Stimulated activated CD4-positive, alpha-beta T cell treated with anti-CD3 and anti-CD28 coated beads, TNF-alpha, amount 100 ng/mL, for 24 hours (primary cell): ENCODE measurements at places on chromosomes 4 and X.

DNA sequence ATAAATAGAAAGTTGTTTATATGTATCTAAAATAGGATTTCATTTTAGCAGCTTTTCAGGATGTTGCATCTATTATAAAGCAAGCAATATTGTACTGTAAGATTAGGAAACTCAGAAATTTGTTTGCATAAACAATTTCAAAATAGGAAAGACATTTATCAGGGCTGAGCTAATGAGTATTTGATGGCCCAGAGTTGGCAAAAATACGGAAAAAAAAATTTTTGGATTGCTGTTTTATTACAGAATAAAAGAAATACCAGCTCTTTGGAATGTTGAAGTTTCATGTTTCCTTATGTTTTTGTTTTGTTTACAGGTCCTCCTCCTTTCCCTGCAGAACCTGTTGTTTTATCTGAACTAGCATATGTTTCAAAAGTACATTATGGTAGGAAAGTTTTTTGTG is 14.5 kb downstream of the ADAD1 start:
- no peak for DNase-seq

DNA sequence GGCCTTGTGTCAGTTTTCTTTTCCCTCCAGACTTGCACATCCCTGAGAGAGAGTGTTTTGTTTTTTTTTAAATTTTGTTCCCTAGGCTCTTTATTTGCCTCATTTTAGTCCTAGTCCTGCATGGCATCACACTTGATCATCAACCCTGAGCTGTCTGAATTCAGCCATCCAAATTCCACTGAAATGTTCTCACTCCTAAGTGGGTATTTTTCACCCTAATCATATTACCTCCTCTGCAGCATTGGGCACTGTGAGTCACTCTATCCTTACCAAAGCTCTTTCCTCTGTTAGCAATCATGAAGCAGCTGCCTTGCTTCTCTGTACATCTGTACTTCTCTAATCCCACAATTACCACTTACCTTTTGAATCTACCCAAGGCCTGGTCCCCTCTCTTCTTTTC is 356.6 kb upstream of the MAGEB2 start:
- DNase-seq = no peak

GRCh38 chr4:150769248-150769647 is 187.3 kb downstream of the MAB21L2 start:
- no peak for DNase-seq

GRCh38 chr4:54973784-54974183 is 151.6 kb downstream of the KDR start:
- no peak for DNase-seq

DNA sequence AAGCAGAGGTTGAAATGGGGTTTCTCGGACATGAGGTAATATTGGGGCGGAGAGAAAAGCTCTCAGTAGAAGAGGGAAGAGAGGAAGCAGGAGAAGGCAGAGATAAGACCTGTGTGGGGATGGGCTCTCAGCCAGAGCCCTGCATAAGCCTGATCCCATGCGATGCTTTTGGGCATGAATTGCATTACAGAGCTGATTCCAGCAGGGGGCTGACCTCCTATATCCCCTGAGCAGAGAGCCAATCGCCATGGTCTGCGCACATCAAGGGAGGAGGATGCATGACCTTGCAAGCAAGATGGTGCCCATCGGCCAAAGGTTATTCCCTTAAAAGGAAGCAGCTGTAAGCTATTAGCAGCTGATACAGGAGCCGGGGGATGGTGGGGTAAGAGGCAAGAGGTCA is 7.6 kb downstream of the ANOS1 start:
- no peak for DNase-seq

GRCh38 chrX:134148172-134148692 is 88.8 kb upstream of the CCDC160 start:
- DNase-seq = no peak

DNA sequence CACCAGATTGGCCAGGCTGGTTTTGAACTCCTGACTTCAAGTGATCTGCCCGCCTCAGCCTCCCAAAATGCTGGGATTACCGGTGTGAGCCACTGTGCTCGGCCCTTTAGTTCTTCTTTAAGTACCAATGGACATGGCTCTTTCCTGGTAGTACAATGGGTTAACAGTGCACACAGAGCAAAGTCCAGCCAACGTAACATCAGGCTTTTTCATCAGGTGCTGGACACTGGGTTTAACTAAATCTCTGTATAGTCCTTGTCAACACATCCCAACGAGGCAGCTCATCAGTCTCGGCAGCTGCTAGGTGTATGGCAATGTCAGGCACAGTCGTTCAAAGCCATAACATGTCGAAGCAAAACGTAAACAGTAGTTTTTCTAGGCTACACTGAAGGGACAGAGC is 93.8 kb downstream of the HDAC8 start:
- no peak for DNase-seq

DNA sequence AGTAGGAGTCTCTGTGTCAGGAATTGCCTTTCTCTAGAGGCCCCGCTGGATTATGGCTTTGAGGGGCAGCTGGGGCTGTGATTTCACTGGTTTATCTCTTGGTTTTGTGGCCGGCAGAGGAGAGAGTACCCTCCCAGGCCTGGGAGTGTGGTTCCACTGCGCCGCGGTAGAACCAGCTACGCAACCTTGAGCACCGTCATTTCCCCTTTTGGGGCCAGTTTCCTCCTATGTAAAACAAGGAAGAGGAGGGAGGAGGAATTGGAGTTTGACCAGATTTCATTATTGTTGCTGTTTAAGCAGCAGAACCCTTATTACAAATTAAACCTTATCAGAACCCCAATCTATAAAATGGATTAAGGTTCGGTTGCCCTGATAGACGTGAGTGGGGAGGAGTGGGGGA is 4.4 kb downstream of the SOX3 start:
- DNase-seq = no peak

- DNase-seq = no peak
These were observed 289.5 kb downstream of the SMARCA1 start for GRCh38 chrX:129233786-129234185.

DNA sequence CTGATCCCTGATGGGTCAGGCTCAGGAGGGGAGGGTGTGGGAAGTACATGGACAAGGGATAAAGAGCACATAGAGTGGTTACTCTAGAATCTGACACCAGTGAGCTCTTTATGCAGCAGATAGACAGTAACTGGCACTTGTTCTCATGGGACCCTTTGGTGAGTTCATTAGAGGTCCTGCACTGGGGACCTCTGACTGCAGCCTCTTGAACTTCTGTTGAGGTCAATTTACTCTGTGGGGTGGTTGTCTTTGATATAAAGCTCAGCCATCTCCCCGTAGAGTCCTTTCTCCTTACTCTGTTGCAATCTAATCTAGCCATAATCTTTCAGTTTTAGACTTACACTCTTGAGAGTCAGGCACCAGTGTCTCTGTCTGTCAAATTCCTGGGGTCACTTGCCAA is 222.4 kb downstream of the GPAT3 start:
- DNase-seq = no peak

DNA sequence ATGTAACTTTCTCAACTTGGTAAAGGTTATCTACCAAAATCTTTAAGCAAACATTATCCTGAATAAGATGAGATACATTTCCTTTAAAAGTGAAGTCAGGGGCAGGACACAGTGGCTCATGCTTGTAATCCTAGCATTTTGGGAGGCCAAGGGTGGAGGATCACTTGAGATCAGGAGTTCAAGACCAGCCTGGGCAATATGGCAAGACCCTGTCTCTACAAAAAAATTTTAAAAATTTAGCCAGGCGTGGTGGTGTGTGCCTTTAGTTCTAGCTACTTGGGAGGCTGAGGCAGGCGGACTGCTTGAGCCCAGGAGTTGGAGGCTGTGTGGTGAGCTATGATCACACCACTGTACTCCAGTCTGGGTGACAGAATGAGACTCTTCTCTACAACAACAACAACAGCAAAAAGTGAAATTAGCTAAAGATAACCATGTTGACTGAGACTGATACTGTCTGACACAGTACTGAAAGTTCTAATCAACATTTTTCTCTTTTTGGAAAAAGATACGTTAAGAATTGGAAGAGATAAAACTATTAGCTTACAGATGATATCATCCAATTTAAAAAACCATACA is 4.9 kb downstream of the DCAF16 start:
- no peak for DNase-seq

DNA sequence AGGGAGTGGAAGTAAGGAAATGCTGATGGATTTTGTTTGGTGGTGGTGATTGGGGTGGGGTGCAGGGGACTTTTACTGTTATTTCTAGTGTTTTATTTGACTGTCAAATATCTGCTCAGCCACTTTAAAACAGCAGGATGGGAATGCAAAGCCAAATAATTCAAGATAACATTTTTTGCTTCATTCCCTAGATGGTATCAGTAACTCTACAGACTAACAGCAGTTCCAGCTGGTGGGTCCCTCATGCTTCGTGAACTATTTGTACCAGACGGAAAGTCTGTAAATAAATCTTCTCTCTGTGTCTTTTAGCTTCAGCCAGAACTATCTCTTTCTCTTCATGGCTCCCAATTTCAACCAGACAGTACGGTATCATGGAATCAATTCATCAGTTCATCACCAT is 27.5 kb downstream of the GPR143 start:
- no peak for DNase-seq

GRCh38 chr4:168208957-168209614 is 109.5 kb downstream of the DDX60 start:
- DNase-seq = no peak

DNA sequence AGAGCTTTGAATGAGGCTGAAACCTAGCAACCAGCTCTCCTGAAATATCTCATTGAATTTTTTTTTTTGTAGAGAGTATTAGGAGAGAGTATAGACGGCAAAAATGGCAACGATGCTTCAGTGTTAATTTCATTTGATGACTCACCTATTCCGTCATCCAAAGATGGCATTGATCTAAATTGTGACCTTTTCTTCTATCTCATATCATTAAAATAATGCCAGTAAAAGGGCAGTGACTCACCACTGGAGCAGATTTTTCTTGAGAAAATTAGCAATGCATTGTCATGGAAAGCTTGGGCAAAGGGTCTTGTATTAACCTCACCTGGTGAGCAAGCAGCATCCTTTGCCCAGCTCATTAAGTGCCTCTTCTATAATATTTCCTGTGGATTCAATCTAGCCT is 19.6 kb downstream of the VMA21 start:
- DNase-seq = no peak

- no peak for DNase-seq
These were observed 6.4 kb upstream of the MTNR1A start for GRCh38 chr4:186561748-186562147.

DNA sequence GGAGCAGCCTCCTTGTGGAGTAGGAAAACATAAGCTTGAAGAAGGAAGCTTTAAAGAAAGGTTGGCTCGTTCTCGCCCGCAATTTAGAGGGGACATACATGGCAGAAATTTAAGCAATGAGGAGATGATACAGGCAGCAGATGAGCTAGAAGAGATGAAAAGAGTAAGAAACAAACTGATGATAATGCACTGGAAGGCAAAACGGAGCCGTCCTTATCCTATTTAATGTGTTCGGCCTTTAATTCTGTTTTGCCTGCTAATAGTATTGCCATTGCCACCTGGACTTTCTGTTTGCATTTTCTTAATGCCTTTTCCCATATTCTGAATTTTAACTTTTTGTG is 1.4 kb downstream of the TCEAL1 start:
- DNase-seq = no peak

DNA sequence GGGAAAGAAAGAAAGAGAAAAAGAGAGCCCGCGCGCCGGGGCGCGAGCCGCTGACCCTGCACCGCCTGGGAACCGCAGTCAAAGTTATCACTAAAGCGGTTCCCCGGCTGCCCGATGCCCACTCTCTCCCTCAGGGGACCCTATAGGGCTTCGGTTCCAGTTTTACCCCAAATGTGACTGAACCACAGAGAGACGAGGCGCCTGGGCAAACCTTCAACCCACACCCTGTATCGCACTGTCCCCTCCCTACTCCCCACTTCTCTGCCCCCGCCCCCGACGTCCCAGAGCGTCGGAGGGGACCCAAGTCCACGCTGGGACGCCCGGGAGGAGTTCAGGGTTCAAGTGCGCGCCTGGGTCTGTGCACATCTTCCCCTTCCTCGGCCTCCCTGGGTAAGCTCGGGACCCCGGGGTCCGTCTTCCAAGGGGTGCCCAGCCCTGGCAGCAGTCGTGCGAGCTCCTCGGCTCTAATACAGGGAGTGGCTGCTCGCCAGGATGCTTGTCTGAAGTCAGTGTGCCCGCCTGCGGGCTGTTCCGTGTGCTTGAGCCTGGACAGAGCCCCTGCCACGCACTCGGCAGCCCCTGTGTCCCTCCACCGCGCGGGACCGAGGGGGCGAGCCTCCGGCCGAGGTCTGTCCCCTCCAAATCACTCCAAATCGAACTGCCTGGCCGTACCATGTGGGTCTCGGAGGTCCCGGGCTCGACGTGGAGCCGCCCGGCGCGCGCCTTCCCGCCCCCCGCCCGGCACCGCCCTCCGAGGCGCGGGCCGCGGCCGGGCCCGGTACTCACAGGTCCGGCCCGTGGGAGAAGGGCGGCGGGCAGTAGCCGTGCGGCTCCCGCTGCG is 960 bp downstream of the TRPC3 start:
- no peak for DNase-seq

- no peak for DNase-seq
These were observed 22.5 kb downstream of the FAM241A start for GRCh38 chr4:112167794-112168193.

DNA sequence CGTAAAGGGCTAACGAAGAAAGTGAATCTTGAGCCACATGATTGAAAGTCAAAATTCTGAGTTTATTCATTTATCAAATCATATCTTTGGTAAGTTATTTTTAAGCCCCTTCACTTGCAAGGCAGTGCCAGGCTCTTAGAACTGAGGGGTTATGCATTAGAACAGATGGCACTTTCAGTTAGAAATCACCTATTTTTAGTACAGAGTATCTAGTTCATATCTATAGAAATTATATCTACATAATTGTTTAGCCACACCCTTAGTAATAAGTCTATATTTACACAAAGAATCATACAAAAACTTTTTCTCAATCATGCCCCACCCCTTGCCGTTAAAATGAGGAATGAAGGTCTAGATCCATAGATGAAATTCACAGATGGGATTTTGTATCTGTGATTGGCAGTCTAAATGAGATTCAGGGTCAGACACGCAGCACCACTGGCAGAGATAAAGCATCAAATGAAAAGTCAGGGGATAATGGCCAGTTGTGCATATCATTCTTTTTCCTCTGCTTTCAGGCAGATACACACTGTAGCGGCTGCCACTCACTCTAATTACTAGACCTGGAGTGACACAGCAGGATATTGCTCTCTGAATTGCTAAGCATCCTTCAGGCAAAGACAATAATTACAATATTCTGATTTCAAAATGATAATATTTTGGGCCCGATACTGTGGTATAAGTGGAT is 440.5 kb downstream of the MAPK10 start:
- no peak for DNase-seq

- no peak for DNase-seq
These were observed 142.3 kb downstream of the INPP4B start for GRCh38 chr4:142703694-142704309.
